ENCODE measurements at places on chromosomes 16 and 17.

- no peak overlapping the region for H3K4me3 ChIP-seq
- H3K27ac ChIP-seq = peak overlapping the region; percentile 17
- no peak for DNase-seq
- H3K27me3 ChIP-seq = no peaks in the 10 kb centered on the region
- H3K4me1 ChIP-seq = no peaks in the 10 kb centered on the region
Observed at GRCh38 chr16:47574091-47575054, 113.2 kb downstream of the PHKB start.

DNA sequence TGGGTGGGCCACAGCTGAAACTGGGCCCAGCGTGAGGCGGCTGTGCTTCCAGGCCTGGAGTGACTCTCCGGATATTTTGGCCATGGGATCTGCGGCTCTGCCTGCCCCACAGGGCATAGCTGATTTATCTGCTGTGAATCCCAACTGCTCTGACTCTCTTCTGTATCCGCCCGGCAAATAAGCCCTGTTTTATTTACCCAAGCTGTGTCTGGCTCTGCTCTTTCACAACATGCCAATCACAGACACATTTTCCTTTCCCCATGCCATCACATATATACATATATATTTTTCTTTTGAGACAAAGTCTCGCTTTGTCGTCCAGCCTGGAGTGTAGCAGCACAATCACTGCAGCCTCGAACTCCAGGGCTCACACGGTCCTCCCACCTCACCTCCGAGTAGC is 33.3 kb downstream of the GTF3C1 start:
- peaks cover 24% of the 10 kb centered on the region for H3K4me1 ChIP-seq
- H3K36me3 ChIP-seq = peaks cover 81% of the 10 kb centered on the region
- H3K27ac ChIP-seq = peak overlapping the region; percentile 97
- no peaks in the 10 kb centered on the region for H3K27me3 ChIP-seq
- no peak for DNase-seq

- no peaks in the 10 kb centered on the region for H3K27me3 ChIP-seq
- no peak overlapping the region for H3K4me3 ChIP-seq
- H3K27ac ChIP-seq = no peak overlapping the region
- peaks cover 8% of the 10 kb centered on the region for H3K4me1 ChIP-seq
- no peaks in the 10 kb centered on the region for H3K36me3 ChIP-seq
Observed at GRCh38 chr17:37391146-37391545, 15.4 kb downstream of the C17orf78 start.

- no peak for DNase-seq
- peaks cover 7% of the 10 kb centered on the region for H3K27me3 ChIP-seq
- no peaks in the 10 kb centered on the region for H3K36me3 ChIP-seq
- H3K4me1 ChIP-seq = peaks cover 27% of the 10 kb centered on the region
- no peak overlapping the region for H3K27ac ChIP-seq
Observed at GRCh38 chr17:15169676-15170075, 95.5 kb downstream of the PMP22 start.

- H3K4me1 ChIP-seq = peaks cover 38% of the 10 kb centered on the region
- no peak for DNase-seq
- H3K4me3 ChIP-seq = no peak overlapping the region
- no peaks in the 10 kb centered on the region for H3K36me3 ChIP-seq
Observed at GRCh38 chr17:6661464-6661848, 9.9 kb downstream of the C17orf100 start.

- peaks cover 39% of the 10 kb centered on the region for H3K4me1 ChIP-seq
- no peak for DNase-seq
Observed at GRCh38 chr17:83012868-83013778, 66.3 kb upstream of the METRNL start.

DNA sequence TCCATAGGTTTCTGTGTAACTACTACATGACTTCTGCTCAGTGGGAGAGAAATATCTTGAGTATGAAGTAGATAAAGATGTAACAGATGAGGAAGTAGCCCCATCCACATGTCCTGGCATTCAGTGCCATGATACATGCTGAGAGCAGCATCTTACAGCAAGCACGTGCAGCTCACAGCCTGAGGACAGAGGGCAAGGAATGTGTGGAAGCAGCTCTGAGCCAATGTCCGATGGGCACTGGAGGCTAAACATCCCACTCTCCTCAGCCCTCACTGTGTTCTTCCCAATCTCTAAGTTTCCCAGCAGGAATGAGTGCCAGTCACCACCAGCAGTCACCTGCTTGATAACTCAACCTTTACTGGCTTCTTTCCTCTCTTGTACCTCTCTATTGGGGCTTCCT is 40.4 kb downstream of the CFDP1 start:
- peaks cover 6% of the 10 kb centered on the region for H3K4me1 ChIP-seq
- H3K27me3 ChIP-seq = no peaks in the 10 kb centered on the region
- no peak for DNase-seq
- no peak overlapping the region for H3K27ac ChIP-seq
- peaks cover 40% of the 10 kb centered on the region for H3K36me3 ChIP-seq

- no peaks in the 10 kb centered on the region for H3K4me1 ChIP-seq
- peaks cover 4% of the 10 kb centered on the region for H3K27me3 ChIP-seq
- no peak overlapping the region for H3K27ac ChIP-seq
- no peak for DNase-seq
- H3K36me3 ChIP-seq = no peaks in the 10 kb centered on the region
Observed at GRCh38 chr17:51572115-51572514, 311.8 kb downstream of the UTP18 start.

GRCh38 chr17:7573324-7574080 is 5.9 kb upstream of the CD68 start:
- peaks cover 78% of the 10 kb centered on the region for H3K36me3 ChIP-seq
- no peaks in the 10 kb centered on the region for H3K27me3 ChIP-seq
- peak overlapping the region; percentile 97 for H3K4me3 ChIP-seq
- H3K27ac ChIP-seq = peak overlapping the region; percentile 99
- peak; percentile 81 for DNase-seq
- H3K4me1 ChIP-seq = peaks cover 60% of the 10 kb centered on the region

GRCh38 chr17:2937331-2938003 is 125.9 kb downstream of the OR1D5 start:
- H3K36me3 ChIP-seq = no peaks in the 10 kb centered on the region
- peaks cover 30% of the 10 kb centered on the region for H3K4me1 ChIP-seq
- H3K27me3 ChIP-seq = peaks cover 18% of the 10 kb centered on the region
- no peak overlapping the region for H3K4me3 ChIP-seq

All from nephron progenitor cell (in vitro differentiated cells).